ENCODE measurements at places on chromosomes 13 and 19.

GRCh38 chr13:50401049-50401505 lies 385.8 kb downstream of the KCNRG start:
- no peak for DNase-seq

DNA sequence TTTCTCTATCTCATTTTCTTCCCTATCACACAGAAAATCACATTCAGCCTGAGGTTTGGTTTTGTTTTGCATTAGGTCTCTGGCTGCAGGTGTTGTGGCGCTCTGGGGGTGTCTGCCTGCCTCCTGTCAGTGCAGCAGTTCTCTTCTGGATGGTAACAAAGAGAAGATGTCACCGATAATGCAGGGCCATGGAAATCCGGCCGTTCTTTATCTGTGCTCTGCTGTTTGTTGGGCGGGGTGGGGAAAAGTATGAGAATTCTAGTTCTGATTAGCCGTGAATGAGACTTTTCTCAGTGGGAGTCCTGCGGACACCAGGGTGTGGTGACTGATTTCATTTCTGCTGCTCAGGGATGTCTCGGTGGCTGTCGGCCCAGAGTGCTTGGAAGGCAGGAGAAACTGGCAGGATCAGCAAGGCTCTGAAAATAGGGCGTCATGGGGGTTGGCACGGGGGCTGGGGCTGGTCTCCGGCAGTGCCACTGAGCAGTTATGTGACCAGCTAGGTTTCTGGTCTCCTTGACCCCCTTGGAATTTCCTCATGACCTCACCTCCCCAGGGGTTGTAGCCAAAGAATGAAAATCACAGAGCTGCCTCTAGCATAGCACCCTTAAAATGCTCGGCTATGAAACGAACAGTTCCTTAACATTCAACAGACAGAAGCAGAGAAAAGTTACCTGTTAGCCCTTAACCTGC lies 5.0 kb downstream of the RNF113B start:
- no peak for DNase-seq

GRCh38 chr19:2330632-2331284 lies 2.3 kb downstream of the SPPL2B start:
- DNase-seq, result no peak

- no peak for DNase-seq
These were observed 4.3 kb upstream of the UPK1A start for GRCh38 chr19:35661995-35662340.

- DNase-seq, result no peak
These were observed 107.2 kb downstream of the EDNRB start for GRCh38 chr13:77811381-77811780.

- no peak for DNase-seq
These were observed 21.2 kb downstream of the MAST1 start for GRCh38 chr19:12859546-12859945.

DNA sequence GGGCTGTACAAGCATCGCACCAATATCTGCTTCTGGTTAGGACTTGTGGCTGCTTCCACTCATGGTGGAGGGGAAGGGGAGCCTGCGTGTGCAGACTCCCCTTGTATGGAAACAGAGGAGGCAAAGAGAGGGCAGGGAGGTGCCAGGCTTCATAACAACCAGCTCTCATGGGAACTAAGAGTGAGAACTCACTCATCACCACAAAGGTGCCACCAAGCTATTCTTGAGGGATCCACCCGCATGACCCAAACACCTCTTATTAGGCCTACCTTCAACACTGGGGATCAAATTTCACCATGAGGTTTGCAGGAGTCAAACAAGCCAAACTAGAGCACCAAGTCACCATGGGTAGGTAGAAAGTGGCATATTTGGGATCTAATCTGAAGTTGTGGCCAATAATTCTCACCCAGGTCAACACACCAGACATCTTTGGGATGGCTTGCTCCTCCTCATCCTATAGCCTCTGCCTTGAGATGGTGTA lies 46.4 kb downstream of the RUBCNL start:
- no peak for DNase-seq

- no peak for DNase-seq
These were observed 218.0 kb upstream of the SERP2 start for GRCh38 chr13:44155422-44156293.

DNA sequence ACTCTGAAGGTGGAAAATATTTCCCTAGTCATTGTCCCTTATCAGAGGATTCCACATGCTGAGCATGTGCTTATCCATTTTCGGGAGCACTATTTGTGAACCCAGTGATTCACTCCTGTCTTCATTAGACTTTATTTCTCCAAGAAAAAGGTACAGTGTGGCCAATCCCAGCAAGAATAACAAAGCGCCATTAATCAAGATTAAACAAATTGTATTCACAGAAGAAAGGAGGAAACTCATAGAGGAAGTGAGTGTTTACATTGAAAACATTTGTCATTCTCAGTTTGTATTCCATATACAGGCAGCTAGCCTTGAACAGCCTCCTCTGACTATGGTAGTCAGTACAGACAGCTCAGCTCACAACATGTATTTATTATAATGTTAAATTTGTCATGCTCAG lies 1669.9 kb upstream of the SPRY2 start:
- DNase-seq, result no peak

DNA sequence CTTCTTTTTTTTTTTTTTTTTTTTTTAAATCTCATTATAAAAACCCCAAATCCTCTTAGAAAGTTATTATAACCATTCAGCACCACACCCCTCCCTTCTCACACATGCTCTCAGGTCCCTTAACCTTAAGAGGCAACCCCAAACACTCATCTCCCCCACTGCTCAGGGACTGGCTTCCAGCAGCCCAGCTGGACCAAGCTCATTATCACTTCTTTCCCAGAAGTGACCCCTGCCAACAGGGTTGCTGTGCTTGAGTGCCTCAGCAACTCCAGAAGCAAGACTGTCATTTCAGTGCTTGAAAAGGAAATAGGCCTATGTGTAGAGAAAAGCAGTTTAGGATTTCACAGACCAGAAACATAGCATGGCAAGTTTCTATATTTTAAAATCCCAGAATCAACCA lies 84.3 kb downstream of the SLAIN1 start:
- no peak for DNase-seq
